ENCODE measurements at places on chromosomes 7 and 10.

DNA sequence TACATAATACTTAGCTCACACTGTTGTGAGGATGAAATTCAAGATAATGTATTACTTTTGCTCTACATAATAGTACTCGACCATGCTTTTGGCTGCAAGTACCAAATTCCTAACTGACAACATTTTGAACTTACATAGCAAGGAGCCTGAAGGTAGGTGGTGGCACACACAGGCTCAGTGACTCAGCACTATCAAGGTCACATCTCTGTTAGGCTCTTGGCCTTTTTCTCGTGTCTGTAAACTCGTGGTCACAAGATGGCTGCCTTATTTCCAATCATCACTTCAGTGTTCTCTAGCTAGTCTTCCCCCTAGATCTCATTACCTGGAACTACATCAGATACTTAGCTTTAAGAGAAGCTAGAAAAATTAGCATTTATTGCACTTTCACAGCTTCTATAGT, 61.4 kb upstream of the ABCB5 start:
- DNase-seq = no peak

DNA sequence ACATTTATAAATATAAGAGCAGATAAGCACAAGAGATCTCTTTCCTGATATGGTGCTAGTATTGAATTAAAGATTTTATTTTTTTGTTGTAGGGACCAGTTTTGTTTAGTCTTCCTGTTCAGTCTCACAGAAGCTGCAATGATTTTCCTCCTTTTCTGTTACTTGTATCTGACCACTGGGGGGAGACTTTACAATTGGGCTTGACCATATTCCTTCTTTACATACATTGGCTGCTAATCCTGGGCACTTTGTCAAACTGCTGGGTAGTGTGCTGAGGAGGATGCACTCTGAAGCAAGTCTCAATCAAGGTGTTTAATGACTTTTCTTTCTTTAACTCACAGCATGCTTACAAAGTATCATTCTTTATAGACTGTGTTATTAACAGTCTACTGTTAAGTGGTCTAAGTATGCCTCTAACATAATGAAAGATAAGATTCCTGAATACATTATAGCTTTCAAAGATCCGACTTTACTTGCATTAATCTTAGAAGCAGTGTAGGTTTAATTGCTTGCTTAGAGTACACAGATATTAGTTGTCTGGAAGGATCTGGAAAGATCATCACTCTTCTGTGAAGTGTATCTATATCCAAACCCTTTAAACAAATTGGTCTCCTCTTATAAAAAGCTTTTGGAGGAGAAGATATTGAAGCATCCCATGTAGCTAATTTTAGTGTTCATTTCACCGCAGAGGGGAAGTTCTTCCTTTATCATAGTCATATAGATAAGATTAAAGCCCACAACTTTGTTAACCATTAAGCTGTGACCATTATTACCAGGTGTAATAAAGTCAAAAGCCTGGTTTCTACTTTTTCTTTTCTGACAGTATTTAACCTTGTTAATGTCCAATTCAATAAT, 3.1 kb downstream of the PALS2 start:
- DNase-seq = peak; percentile 42

GRCh38 chr7:106870983-106871410, 5.9 kb downstream of the PIK3CG start:
- no peak for DNase-seq

DNA sequence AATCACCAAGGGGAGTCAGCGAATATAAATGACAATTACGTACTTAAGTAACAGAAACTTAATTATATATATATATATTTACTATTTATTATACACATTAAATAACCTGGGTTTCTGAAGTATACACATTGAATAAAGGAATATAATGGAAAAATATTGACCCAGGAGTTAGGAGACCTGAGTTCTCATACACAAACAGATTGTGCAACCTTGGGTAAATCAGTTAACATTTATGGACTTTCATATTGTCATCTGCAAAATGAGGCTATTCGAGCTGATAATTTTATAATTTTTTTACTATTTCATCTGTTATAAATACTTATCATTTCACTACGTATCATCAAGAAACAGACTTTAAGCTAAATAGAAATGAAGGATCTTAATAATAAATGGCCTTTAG, 75.1 kb upstream of the SRRM3 start:
- no peak for DNase-seq

GRCh38 chr10:31321396-31321941, 2.5 kb downstream of the ZEB1 start:
- peak; percentile 57 for DNase-seq

DNA sequence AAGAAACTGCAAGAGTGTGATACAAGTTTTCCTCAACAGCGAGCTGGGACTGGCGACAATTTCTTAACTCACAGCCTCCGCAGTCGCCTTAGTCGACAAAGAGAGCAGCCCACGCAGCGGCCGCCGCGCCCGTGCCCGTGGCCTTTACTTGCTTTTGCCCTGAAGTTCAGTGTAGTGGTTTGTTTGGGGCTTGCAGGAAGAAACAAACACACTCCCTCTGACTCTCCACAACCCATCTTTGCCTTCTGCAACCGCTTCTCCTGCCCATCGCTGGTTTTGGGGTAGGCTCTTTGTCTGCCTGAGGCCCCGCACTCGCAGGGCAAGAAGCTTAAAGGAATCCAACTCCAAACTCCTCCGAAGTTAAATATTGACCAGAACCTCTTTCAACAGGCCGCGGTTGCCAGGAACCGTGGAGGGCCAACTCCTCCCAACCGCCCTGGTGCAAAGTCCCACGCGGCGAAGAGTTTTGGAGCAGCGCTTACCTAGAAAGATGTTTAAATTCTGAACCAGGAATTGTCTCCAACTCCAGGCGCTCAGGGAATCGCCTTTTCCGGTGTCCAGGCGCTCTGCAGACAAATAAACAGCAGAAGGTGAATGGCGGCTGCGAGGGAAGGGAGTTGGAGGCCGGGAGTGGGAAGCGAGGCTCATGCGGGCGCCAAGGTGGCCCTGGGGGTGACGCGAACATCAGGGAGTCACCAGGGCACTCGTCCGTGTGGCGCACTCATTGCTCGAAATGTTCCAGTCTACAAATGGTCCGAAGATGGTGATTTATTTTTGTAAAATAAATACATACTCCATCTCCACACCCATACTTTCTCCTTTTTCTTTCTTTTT, 8.3 kb downstream of the HOXA4 start:
- DNase-seq = no peak

GRCh38 chr10:20898866-20899535, 1.9 kb upstream of the NEBL start:
- no peak for DNase-seq

Data from retina (tissue), 1 donor.